Stimulated activated CD8-positive, alpha-beta memory T cell treated with anti-CD3 and anti-CD28 coated beads, Interleukin-7, amount 100 ng/mL, for 24 hours (primary cell): ENCODE measurements at places on chromosomes 5 and 9.

GRCh38 chr9:71506821-71507220 lies 261.5 kb downstream of the CEMIP2 start:
- no peak for DNase-seq

DNA sequence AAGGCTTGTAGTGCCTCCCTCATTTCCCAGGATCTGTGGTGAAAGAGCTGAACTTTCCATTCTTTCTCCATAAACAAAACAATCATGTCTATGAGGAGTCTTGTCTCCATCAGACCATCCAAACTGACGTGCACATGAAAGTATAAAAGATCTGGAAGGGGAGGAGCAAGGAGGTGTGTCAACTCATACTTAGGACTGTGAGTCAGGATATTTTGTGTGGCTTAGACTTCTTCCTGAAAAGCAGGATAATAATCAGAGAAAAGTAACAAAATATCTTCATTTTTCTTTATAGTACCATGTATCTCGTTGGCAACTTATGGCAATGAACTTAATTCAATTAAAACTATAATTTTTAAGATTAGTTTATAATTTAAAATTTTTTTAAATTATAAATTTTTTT lies 96.0 kb upstream of the PRRC1 start:
- DNase-seq, result no peak

- DNase-seq, result no peak
Measured at GRCh38 chr5:149799119-149799623, 69.1 kb downstream of the PPARGC1B start.

- no peak for DNase-seq
Measured at GRCh38 chr5:25963251-25964008, 1075.0 kb downstream of the CDH9 start.

DNA sequence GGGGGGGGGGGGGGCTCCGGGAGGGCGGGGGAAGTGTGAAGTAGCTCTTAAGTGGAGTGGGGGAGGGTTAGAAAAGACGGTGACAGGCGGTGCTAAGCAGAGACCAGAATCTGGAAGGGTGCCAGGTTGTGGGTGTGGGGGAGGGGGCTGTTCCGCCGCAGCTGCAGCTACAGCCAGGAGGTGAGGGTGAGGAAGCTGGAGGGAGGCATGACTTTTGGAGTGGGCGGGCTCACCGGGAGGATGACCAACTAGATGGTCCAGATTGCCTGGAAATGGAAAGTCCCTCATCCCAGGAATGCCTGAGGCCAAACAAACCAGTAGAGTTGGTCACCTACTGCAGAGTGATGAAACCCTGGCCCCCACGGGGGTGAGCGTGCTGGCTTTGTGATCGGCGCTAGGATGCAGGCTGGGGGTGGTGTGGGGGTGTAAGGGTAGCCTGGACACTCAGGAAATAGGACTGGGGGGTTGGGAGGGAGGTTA lies 158.1 kb upstream of the SHB start:
- peak; percentile 21 for DNase-seq

DNA sequence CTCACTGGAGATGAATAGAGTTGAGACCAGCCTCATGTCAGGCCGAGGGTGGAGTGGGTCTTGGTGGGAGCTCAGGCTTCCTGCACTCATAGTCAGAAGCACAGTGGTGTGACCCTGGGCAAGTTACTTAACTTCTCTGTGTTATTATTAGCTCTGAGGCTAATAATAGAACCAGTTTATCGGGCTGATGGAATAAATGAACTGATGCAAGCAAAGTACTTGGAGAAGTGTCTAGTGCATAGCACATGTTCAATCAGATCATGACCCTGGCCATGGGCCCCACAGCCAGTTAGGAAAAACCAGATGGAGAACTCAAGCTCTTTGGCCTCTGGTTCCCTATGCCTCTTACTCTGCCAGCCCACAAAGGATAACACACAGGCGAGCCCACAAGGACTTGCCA lies 45.3 kb upstream of the OSMR start:
- no peak for DNase-seq

DNA sequence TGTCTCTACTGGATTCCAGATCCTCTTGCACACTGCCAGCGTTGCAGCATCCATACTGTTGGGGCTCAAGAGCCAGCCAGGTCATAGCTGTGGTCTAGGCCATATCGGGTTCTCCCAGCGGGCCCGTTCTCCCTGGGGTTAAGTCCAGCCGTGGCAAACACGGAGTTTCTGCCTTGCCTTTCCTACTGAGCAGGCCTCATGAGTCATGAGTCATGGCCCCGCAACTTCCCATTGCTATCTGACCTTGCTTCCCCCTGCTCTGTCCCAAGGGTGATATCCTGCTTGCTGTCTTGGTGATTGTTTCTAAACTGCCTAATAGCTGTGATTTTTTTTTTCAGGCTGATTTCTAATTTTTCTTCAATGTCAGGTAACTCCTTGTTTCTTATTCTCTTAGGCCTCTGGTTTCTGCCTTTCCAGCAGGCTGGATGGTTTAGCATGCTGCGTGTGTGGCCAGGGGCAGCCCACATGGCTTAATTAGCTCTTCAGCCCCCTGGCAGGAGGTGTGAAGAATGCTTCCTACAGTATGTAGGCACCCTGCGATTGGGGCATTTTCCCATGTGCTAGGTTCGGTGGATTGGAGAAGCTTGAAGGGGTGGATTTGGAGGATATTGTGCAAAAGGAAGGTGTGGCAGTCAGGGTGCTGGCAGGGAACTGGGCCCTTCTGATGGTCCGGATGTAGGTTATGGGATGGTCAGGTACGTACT lies 18.7 kb downstream of the DAPK1 start:
- DNase-seq, result no peak

DNA sequence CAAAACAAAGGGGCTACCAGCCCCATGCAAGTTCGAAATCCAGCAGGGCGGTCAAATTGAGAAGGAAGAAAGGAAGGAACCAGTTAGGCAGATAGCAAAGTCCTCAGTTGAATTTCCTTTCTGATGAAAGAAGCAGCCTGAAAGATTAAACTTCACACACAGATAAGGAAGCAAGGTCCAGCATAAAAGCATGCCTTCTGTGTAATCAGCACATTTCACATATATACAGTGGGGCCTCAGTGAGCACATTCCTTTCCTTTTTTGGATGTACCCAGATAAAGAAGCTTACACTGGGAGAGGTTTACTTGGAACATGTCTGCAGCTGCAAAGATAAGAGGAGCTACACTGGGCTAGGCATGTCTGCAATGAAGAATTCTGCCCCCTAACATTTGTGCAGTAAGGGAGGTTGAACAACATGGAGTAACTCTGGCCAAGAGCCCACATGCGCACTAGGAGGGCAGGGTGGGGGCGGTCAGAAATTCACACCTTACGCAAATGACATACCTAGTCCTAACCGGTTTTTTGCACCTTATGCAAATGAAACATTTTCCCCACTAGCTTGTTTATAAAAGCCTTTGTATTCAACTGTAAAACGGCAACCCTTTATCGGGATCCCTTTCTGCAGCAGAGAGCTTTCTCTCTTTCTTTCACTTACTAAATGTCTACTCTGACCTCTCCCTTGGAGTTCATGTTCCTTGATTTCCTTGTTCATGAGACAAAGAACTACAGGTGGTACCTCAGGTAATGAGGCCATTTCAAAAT lies 149.7 kb upstream of the FBXL17 start:
- DNase-seq, result no peak

DNA sequence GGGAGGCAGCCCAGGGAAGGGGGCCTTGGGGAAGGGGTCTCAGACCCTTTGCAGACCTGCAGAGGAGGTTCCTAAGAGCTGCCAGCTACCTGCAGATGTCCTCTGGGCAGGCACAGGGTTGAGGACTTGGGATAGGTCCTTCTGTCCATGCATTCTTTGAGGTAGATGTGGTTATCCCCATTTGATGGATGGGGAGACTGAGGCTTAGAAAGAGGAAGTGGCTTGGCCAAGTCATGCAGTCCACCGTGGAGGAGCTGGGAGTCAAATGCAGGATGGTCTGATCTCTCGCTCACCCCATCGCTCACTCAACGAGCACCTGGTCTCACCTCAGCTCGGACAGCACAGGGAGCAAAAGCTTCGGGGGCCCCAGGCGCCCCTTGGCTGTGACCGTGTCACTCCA lies 20.2 kb downstream of the ADAMTSL2 start:
- no peak for DNase-seq

DNA sequence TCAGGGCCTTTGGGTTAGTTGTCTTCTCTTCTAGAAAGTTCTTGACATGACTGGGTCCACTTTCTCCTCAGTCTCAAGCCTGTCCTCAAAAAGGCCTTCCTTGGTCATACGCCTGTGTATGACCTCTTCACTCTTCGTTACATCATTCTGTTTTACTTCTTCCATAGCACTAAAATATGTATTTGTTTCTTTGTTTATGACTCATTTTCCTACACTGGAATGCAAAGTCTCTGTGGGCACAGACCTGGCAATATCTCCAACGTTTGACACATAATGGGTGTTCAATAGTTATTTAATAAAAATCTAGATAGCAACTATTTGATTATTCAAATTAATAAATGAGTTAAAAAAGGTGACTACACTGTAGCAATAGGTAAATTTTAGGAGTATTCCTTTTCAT lies 85.1 kb downstream of the YIPF5 start:
- DNase-seq, result no peak

DNA sequence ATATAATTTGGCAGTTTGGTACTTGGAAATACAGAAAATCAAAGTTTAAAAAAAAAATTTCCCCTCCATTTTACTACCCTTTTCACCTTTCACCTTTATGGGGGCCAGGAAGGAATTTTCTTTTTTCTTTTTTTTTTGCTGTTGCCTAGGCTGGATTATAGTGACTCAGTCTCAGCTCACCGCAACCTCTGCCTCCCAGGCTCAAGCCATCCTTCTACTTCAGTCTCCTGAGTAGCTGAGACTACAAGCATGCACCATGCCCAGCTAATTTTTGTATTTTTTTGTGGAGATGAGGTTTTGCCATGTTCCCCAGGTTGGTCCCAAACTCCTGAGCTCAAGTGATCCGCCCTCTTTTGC lies 9.1 kb downstream of the CHMP5 start:
- DNase-seq, result no peak

- no peak for DNase-seq
Measured at GRCh38 chr9:120463765-120464164, 116.2 kb downstream of the CDK5RAP2 start.

GRCh38 chr9:137461663-137462395 lies 2.7 kb upstream of the NSMF start:
- DNase-seq, result peak; percentile 66

- no peak for DNase-seq
Measured at GRCh38 chr5:133662578-133662977, 50.2 kb upstream of the FSTL4 start.

DNA sequence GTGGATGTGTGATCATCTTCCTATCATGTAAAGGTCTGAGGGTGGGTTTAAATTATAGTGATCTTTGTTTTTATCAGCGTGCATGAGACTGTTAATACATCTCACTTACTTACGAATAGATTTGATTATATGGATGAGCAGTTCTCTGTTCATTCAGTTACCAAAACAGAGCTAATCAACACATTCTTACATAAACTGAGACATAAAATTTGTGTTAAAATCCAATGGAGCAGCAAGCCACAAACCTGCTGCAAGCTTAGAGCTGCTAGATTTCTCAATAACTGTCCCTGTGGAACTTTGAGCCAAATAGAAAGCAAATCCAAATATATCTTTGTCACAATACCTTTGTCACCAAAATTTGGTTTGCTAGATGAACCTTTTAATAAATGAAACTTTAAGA lies 50.1 kb downstream of the NUDT12 start:
- no peak for DNase-seq

- no peak for DNase-seq
Measured at GRCh38 chr5:84304599-84304998, 80.1 kb downstream of the EDIL3 start.

DNA sequence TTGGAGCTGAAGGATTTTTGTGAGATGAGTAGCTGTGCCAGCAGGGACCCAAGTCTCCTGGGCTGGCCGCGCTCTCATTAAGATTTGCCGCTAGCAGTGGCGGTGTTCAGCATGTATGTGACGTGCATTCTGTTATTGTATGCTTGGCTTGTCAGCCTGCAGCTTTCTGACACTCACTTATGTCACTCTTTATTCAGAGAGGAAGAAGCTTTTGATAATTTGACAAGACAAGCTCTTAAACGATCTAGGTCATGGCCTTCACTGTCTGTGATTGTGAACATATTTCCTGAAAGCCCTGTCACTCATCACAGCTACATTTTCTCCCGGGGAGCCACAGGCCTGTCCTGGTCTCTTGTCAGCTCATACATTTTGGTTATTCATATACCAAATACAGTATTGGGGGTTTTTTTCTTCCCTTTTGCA lies 98.2 kb upstream of the GRHPR start:
- no peak for DNase-seq

GRCh38 chr9:35060548-35061207 lies 11.7 kb downstream of the VCP start:
- DNase-seq, result no peak

DNA sequence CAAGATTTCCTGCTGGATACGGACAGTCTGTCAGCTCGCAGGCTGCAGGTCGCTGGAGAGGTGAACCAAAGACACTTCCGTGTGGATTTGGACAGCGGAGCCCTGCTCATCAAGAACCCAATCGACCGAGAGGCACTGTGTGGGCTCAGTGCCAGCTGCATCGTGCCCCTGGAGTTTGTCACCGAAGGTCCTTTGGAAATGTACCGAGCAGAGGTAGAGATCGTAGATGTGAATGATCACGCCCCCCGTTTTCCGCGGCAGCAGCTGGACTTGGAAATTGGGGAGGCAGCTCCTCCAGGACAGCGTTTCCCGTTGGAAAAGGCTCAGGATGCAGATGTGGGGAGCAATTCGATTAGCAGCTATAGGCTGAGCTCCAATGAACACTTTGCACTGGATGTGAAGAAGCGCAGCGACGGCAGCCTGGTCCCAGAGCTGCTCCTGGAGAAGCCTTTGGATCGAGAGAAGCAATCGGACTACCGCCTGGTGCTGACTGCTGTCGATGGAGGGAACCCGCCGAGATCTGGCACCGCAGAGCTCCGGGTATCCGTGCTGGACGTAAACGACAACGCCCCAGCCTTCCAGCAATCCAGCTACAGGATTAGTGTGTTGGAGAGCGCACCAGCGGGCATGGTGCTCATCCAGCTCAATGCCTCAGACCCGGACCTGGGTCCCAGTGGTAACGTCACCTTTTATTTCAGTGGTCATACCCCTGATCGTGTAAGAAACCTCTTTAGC lies 658 bp downstream of the PCDHGC4 start:
- DNase-seq, result no peak

DNA sequence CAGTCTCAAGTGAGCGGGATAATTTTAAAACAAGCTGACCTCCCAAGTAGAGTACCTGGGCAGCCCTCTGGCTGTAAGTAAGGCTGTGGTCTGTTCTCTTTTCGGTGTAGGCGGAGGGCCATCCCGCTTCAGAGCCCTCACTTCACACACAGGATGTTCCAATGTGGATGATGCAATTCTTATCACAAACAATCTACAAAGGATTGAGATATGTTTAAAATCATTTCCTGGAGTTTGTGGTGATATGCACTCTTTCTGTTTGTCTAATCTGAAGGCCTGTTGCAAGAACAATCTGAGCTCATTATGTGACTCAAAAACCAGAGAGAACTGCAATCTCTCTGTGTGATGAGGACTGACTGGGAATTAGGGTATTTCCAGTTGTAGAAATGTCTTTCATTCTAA lies 42.5 kb downstream of the ITGA2 start:
- no peak for DNase-seq

GRCh38 chr9:88258601-88259000 lies 120.3 kb upstream of the SPATA31C2 start:
- no peak for DNase-seq

GRCh38 chr5:82335806-82336205 lies 57.7 kb upstream of the RPS23 start:
- no peak for DNase-seq

- no peak for DNase-seq
Measured at GRCh38 chr9:105057551-105057950, 129.6 kb upstream of the ABCA1 start.

GRCh38 chr9:93908591-93909241 lies 46.4 kb downstream of the BARX1 start:
- no peak for DNase-seq

- no peak for DNase-seq
Measured at GRCh38 chr5:90873033-90873517, 314.5 kb downstream of the ADGRV1 start.
